Endodermal cell (in vitro differentiated cells): ENCODE measurements at places on chromosomes 3 and 15. TPM values are rescaled to one million over a fixed set of nuclear protein-coding genes. Genes with fewer than 3 reads are reported as not detected.

DNA sequence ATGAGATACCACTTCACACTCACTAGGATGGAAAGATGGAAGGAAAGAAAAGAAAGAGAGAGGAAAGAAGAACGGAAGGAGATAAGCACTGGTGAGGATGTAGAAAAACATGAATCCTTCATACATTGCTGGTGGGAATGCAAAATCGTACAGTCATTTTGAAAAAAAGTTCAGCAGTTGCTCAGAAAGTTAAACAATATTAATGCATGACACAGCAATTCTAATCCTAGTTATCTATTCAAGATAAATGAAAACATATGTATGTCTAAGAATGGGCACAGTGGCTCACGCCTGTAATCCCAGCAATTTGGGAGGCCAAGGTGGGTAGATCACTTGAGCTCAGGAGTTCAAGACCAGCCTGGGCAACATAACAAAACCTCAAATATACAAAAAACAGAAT is 59.1 kb downstream of the SENP7 start:
- DNase-seq, result no peak
- H3K4me1 ChIP-seq, result peaks cover 10% of the 10 kb centered on the region
- peaks cover 8% of the 10 kb centered on the region for H3K36me3 ChIP-seq
- no peak overlapping the region for H3K27ac ChIP-seq
- H3K4me3 ChIP-seq, result no peak overlapping the region

- no peaks in the 10 kb centered on the region for H3K36me3 ChIP-seq
- no peak overlapping the region for H3K27ac ChIP-seq
- peaks cover 6% of the 10 kb centered on the region for H3K27me3 ChIP-seq
- H3K4me3 ChIP-seq, result no peak overlapping the region
- no peak for DNase-seq
Observed at GRCh38 chr15:89542369-89542768, 32.9 kb upstream of the TICRR start.

GRCh38 chr3:48387634-48388033 is 15.6 kb downstream of the FBXW12 start:
- no peaks in the 10 kb centered on the region for H3K36me3 ChIP-seq
- H3K4me1 ChIP-seq, result no peaks in the 10 kb centered on the region
- no peak overlapping the region for H3K27ac ChIP-seq
- H3K4me3 ChIP-seq, result no peak overlapping the region
- no peaks in the 10 kb centered on the region for H3K27me3 ChIP-seq
- no peak for DNase-seq

- no peaks in the 10 kb centered on the region for H3K36me3 ChIP-seq
- H3K4me1 ChIP-seq, result peaks cover 10% of the 10 kb centered on the region
- no peaks in the 10 kb centered on the region for H3K27me3 ChIP-seq
- H3K4me3 ChIP-seq, result no peak overlapping the region
- H3K27ac ChIP-seq, result peak overlapping the region; percentile 31
Observed at GRCh38 chr3:46628901-46629369, 16.6 kb downstream of the FAM240A start.

DNA sequence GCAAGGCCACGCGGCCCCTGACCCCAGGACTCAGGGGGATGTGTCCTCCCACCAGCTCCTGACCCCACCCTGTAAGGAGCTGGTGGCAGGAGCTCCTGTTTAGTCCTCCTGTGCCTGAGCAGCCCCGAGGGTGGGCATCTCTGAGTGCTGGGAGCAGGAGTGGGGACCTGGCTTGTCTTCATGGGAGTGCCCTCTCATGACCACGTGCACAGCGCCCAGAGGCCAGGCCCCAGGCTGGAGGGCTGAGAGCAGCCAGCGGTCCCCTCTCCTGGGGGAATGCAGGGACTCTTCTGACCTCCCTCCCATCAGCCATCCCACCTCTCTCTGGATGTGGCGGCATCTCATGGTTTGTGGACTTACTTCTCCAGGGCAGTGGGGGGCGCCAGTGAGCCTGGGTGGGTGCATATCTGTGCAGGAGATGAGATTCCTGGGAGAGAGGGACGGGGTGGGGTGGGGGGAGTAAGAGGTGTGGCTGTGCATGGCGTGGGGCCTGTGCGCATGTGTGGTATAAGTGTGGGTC is 205.6 kb downstream of the TBC1D2B start:
- DNase-seq, result peak; percentile 77
- no peaks in the 10 kb centered on the region for H3K27me3 ChIP-seq
- H3K4me1 ChIP-seq, result no peaks in the 10 kb centered on the region
- no peak overlapping the region for H3K4me3 ChIP-seq
- no peaks in the 10 kb centered on the region for H3K36me3 ChIP-seq
- H3K27ac ChIP-seq, result no peak overlapping the region

DNA sequence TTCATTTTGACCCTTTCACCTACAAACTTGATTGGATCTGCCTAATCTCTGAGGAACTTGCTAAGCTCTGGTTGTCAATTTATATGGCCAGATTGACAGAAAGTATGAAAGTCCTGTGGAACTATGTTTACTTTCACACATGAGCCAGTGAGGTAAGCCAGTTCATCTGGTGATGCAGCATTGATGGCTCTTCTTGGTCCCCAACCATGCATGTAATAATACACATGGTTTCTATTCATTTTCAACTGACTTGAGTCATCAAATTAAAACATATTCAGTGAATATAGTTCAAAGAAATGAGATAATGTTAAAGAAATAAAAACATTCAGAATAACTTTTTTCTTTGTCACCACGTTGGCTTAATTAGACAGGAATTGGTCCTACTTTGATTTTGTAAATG is 336.1 kb upstream of the THBS1 start:
- H3K27me3 ChIP-seq, result no peaks in the 10 kb centered on the region
- H3K4me1 ChIP-seq, result no peaks in the 10 kb centered on the region
- H3K36me3 ChIP-seq, result no peaks in the 10 kb centered on the region
- no peak for DNase-seq
- no peak overlapping the region for H3K27ac ChIP-seq
- no peak overlapping the region for H3K4me3 ChIP-seq

DNA sequence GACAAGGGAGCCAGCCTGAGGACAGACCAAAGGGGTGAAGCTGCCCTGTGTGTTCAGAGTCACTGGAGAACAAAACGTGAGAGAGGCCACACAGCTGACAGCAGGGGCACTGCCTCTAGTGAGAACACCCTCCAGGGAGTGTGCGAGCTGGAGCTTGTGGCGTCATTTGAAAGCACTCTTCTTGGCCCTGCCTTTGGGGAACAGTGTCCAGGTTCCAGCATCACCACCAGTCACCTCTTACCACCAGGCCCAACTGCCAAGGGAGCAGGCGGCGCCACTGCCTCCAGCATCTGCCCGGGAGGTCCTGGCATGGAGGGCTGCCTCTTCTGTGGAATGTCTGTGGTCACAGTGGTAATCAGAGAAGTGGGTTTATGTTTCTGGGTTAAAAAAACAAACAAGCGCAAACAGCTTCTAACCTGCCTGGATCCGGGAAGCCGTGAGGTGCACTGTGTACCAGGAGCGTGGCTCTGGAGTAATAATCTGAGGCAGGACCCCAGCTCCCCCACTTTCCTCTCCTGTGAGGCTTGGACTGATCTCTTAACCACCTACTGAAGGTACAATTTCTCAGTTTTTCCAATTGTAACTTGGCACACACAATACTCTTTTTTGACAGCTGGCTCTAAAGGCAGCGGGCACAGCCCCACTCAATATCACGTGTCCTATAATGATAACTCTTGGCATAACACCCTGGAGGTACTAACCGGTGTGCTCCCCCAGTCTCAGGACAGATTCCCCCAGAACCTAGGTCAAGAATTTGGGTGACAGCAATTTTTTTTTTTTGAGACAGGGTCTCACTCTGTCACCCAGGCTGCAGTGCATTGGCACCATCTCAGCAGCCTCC is 32.2 kb upstream of the CDCP1 start:
- H3K27me3 ChIP-seq, result no peaks in the 10 kb centered on the region
- H3K36me3 ChIP-seq, result no peaks in the 10 kb centered on the region
- no peak for DNase-seq
- H3K4me3 ChIP-seq, result no peak overlapping the region
- no peak overlapping the region for H3K27ac ChIP-seq

GRCh38 chr3:127684871-127685707 is 12.3 kb downstream of the ABTB1 start:
- no peak overlapping the region for H3K4me3 ChIP-seq
- H3K36me3 ChIP-seq, result no peaks in the 10 kb centered on the region
- no peak overlapping the region for H3K27ac ChIP-seq
- H3K4me1 ChIP-seq, result peaks cover 4% of the 10 kb centered on the region

- H3K36me3 ChIP-seq, result no peaks in the 10 kb centered on the region
- no peak overlapping the region for H3K27ac ChIP-seq
- DNase-seq, result no peak
- H3K27me3 ChIP-seq, result no peaks in the 10 kb centered on the region
- H3K4me3 ChIP-seq, result peak overlapping the region; percentile 31
Observed at GRCh38 chr3:99648101-99648500, 9.7 kb downstream of the COL8A1 start.

GRCh38 chr3:106423321-106424225 is 554.8 kb upstream of the CBLB start:
- peaks cover 3% of the 10 kb centered on the region for H3K4me1 ChIP-seq
- peak overlapping the region; percentile 9 for H3K27ac ChIP-seq
- no peaks in the 10 kb centered on the region for H3K27me3 ChIP-seq
- no peaks in the 10 kb centered on the region for H3K36me3 ChIP-seq
- no peak for DNase-seq
- H3K4me3 ChIP-seq, result no peak overlapping the region

DNA sequence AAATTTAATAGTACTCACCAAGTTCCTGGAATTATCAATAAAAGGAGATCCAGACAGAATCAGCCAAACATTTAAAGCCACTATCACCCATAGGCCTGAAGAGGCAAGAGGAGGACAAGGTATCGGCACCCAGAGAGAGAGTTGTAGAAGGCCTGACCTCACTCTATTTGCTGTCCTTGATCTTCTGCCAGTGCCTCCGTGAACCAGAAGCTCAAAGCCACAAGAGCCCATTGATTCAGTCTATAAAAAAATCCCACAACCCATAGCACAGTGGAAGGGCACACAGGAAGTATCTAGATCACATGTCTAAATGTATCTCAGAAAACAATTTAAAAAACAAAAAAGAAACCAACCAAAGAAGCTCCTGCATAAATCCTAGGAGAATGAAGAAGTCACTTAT is 68.6 kb upstream of the FAM174B start:
- H3K4me3 ChIP-seq, result no peak overlapping the region
- no peak overlapping the region for H3K27ac ChIP-seq
- peaks cover 12% of the 10 kb centered on the region for H3K4me1 ChIP-seq
- DNase-seq, result no peak
- H3K27me3 ChIP-seq, result no peaks in the 10 kb centered on the region

DNA sequence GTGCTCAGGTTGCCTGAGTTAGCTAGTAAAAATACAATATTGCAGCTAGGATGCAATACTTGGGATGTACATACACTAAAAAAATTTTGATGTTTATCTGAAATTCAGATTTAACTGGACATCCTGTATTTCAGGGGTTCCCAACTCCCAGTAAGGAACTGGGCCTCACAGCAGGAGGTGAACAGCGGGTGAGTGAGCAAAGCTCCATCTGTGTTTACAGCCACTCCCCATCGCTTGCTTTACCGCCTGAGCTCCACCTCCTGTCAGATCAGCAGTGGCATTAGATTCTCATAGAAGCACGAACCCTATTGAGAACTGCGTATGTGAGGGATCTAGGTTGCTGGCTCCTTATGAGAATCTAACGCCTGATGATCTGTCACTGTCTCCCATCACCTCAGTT is 285.1 kb upstream of the PROK2 start:
- no peaks in the 10 kb centered on the region for H3K36me3 ChIP-seq
- no peak overlapping the region for H3K4me3 ChIP-seq
- no peak for DNase-seq
- H3K27ac ChIP-seq, result no peak overlapping the region

GRCh38 chr3:150030841-150031240 is 60.1 kb upstream of the PFN2 start:
- no peaks in the 10 kb centered on the region for H3K36me3 ChIP-seq
- H3K4me3 ChIP-seq, result no peak overlapping the region
- no peak overlapping the region for H3K27ac ChIP-seq
- H3K27me3 ChIP-seq, result no peaks in the 10 kb centered on the region
- H3K4me1 ChIP-seq, result peaks cover 11% of the 10 kb centered on the region

DNA sequence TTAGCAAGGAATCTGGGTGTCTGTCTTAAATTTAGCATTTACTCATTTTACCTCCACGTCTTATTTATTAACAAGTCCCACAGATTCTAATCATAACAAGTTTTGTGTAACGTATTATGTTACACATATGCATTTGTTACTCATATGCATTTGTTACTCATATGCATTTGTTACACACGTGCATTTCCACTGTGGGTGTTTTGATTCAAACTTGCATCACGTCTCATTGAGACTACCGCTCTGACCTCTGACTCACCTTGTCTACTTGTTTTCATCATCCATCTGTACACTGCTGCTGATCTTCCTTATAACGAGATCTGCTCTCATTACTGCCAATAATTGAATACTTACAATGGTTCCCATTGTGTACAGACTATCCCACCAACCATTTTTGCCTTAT is 1141.4 kb downstream of the TBL1XR1 start:
- H3K4me3 ChIP-seq, result no peak overlapping the region
- DNase-seq, result no peak
- no peaks in the 10 kb centered on the region for H3K27me3 ChIP-seq
- H3K36me3 ChIP-seq, result no peaks in the 10 kb centered on the region

DNA sequence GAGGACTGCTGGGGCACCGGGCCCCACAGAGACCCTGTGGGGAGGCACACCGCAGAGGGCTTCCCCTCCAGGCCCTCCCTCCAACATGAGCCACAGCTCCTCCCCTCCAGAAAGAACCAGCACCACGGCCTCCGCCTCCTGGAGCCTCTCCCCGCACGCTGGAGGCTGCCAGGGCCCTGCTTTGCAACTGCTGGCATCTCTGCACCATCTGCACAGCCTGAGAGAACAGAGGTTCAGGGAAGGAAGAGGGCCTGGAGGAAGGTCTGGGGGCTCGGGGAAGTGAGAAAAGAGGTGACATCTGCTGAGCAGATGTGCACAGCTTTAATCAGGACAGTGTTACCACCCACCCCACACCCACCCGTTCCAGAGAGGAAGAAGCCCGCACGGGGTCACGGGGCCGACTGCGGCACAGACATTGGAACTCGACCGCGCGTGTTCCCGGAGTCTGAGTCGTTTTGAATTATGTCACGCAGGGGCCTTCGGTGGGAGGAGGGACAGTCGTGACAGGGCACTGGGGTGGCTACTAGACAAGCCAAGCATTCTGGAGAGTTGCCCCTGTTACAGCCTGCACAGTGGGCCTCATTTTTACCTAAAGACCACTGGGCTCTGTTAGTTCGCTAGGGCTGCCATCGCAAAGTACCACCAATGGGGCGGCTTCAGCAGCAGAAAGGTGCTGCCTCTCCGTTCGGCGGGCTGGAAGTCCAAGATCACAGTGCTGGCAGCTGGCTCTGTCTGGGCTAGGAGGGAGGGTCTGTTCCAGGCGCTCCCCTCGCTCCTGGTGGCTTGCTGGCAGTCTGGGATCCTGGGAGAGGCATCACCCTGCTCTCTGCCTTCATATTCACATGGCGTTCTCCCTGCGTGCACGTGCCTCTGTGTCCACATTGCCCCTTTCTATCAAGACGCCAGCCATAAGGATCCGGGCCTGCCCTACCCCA is 194.8 kb downstream of the XXYLT1 start:
- no peak overlapping the region for H3K27ac ChIP-seq
- DNase-seq, result no peak
- no peaks in the 10 kb centered on the region for H3K36me3 ChIP-seq
- no peaks in the 10 kb centered on the region for H3K27me3 ChIP-seq
- peaks cover 13% of the 10 kb centered on the region for H3K4me1 ChIP-seq

The MAP1A gene
- total RNA-seq, result 1.1 and 1.4 TPM in 2 replicates

The FHIT gene
- total RNA-seq, result 6.4 to 12.3 TPM (median 9.7 TPM) in 3 replicates

The FGF12 gene
- total RNA-seq, result 22.9 and 23.6 TPM in 2 replicates

The KBTBD12 gene
- total RNA-seq, result 0.19 to 0.82 TPM (median 0.24 TPM) in 3 replicates

The TMEM212 gene
- not detected in 2 replicates for total RNA-seq

The PRICKLE2 gene
- total RNA-seq, result 10.4 and 12.5 TPM in 2 replicates

The ALDH1A2 gene
- 0.53 TPM in 1 of 3 replicates, not detected in the others for total RNA-seq

The ERC2 gene
- 19.4 and 22.8 TPM in 2 replicates for total RNA-seq

The NPAP1 gene
- 0.14 and 0.29 TPM in 2 replicates for total RNA-seq

The CPNE9 gene
- total RNA-seq, result 0.15 to 0.23 TPM (median 0.23 TPM) in 3 replicates
